Fibroblast of skin of left quadriceps (primary cell): ENCODE measurements at places on chromosomes 6 and 20.

GRCh38 chr6:78623554-78623953 is 243.8 kb upstream of the IRAK1BP1 start:
- DNase-seq, result no peak

DNA sequence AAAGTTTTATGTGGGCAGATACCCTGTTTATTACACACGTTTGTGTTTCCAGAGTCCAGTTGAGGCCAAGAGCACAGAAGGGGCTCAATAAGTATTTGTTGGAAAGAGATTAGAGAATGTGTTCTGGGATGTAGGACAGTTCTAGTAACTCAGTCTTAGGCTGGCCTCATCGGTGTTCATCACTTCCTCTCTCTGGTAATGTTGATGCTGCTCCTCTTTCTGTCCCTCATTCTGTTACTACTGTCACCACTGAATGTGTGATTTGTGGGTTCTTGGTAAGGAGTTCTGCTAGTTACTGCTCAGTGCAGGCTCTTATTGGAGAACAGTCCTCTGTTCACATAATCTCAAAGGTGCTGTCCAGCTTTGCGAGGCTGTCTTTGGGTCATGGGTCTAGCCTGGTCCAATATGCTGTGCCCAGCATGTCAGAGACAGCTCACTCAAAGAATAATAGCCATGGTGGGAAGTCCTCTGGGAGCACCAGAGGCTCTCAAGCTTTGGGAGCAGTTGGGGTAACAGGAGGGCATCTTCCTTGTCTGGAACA is 1.3 kb downstream of the RFPL4B start:
- DNase-seq, result no peak

DNA sequence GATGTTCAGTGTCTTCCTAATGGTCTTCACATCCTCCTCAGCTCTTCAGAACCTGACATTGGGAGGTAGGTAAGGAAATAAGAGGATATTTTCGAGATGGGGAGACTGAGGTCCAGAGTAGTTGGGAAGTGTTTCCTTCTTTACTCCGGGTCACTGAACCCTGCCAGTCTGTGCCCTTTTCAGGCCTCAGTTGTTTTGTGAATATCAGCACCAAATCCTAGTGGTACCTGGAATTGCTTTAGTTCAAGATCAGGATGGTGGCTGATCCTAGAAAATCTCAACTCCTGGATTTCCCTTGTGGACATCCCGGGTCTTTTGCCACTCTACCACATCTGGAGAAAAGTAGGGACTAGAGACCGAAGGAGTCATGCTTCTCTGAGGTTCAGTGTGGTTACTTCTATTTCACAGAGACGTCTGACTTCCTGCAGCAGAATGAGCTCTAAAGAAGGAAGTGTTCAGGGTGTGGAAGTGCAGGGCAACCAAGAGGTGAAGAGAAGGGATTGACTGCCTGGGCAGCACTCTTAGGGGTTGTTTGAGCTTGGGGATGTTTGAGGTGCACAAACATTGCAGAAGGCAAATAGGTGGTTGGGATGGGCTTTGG is 995 bp downstream of the STK4 start:
- DNase-seq, result no peak

DNA sequence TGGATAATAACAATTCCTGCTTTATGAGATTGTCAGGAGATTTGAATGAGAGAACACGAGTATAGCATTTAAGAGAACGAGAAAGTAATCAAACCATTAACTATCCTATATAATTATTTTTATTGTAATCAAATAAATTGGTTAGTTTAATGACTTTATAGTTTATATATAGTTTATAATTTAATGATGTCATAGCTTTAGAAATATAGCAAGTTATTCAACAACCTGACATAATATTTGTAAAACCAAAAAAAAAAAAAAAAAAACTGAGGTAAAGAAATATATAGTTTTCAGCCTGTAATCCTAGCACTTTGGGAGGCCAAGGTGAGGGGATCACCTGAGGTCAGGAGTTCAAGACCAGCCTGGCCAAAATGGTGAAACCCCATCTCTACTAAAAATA is 26.4 kb upstream of the DST start:
- no peak for DNase-seq

- DNase-seq, result no peak
Measured at GRCh38 chr20:55540013-55540412, 465.3 kb downstream of the CBLN4 start.

DNA sequence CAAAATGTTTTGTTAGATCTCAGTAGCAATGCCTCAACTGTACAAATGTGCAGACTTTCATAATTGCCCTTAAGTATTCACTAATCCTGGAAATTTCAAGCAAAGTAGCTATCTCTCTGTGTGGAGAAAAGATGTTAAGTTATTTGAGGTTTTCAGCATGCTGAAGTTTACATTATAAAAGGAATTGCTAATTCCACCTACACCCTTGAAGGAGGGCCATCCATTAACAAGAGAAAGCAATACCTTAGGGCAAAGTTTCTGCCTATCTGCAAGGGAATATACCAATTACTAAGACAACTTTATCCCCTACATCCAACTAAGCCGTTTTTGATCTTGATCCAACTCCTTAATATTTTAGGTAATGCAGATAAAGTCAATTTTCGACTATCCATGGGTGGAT is 380.7 kb upstream of the BTBD3 start:
- no peak for DNase-seq

DNA sequence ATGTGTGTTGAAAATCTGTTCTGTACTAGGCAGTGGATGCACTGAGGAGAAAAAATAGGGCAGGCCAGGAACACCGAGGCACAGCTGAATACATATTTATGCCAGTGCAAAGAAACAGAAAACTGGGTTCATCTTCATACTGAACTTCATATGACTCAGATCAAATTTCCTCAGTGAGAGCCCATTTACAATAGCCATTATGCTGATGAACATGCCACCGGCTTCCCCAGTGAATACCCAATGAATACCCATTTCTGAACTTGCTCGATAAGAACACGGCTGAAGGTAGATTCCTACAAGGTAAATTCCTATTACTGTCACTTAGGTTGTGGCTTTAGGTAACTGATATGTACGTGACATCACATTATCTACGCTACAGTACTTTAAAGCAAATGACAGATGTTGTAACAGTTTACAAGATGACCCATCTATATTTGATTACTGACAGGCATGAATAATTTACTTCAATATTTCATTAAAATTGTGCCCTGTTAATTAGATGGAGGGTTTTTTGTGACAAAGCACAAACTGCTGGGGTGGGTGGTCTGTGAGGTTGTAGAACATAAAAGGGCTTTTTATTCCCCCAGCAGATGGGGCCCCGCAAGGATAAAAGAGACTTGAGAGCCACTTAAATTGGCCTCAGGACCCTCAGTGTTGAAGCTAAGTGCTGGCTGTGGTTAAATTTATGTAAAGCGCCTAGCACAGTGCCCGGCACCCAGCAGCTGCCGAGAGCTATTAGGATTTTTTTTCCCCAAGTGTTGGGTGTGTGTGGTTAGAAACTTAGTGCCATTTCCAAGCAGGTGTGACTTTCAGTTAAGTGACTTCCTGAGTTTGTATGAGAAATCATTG is 264.5 kb downstream of the CD83 start:
- no peak for DNase-seq

DNA sequence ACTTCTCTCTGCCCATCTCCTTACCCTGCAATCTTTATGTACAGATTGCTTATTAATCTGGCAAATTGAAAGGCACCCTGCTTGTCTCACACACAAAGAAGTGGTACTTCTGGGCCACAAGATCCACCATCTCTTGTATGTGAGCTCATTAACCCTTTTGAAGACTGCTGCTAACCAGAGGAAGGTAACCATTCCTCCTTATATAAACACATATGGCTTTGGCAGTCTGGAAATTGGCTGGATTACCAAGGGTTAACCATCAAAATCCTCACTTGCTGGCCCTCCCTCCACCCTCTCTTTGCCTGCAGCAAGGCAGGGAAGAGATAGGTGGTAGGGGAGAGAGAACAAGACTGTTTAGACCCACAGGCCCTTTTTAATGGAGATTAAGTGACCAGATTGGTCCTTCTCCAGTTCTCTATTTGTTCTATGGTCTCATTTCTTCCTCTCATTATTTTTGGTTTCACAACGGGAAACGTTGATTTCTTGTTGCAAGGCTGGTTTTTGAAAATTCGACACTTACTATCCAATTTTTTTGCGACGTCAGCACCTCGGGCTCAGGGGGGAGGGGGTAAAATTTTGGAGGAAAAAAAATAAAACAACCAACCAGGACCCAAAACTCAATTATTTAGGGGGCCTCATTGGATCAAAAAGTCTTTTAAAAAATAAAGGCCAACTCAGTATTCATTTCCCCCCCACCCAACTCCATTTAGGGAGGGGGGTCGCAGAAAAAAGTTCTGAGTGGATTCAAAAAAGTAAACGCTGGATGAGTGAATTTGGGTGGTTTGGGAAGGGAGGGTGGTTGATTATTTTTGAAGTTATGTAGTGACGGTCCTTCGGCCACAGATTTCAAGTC is 859 bp downstream of the PPP1R10 start:
- no peak for DNase-seq

GRCh38 chr6:136750696-136751521 is 41.4 kb downstream of the MAP3K5 start:
- no peak for DNase-seq

- no peak for DNase-seq
Measured at GRCh38 chr6:53805725-53806124, 10.9 kb downstream of the LRRC1 start.

DNA sequence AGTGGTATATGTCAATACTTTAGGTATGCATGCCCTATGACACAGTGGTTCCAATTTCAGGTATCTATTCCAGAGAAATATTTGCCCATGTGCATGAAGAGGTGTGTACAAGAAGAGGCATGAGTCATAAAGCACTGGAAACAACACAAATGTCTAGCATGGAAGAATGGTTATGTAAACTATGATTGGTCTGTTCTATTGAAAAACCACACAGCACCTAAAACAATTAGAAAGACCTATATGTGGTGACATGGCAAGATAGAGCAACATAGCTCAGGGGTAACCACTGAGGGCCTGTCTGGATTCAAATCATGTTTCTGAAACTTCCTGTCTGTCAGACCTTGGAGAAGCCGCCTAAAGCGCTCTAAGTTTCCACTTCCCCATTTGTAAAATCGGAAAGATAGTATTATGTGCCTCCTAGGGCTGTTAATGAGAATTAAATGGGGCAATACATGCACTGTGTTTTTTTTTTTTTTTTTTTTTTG is 76.0 kb upstream of the SHLD1 start:
- DNase-seq, result no peak

GRCh38 chr20:1897541-1897940 is 2.3 kb downstream of the SIRPA start:
- no peak for DNase-seq

DNA sequence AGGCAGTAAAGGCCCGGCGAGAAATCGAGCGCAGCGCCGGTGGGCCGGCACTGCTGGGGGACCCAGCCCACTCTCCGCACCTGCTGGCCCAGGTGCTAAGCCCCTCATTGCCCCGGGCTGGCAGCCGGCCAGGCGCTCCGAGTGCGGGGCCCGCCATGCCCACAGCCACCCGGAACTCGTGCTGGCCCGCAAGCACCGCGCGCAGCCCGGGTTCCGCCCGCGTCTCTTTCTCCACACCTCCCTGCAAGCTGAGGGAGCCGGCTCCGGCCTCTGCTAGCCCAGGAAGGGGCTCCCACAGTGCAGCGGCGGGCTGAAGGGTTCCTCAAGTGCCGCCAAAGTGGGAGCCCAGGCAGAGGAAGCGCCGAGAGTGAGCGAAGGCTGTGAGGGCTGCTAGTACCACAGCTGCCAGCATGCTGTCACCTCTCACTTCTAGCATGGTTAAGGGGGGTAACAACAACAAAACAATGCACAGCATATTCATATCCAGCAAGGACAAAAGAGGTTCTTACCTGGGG is 11.3 kb upstream of the GMPR start:
- no peak for DNase-seq
